RPMI7951 (cell line): ENCODE measurements at places on chromosomes 3 and 15.
A peak's percentile ranks its signal among the peaks of the same experiment; 100 is the strongest.

DNA sequence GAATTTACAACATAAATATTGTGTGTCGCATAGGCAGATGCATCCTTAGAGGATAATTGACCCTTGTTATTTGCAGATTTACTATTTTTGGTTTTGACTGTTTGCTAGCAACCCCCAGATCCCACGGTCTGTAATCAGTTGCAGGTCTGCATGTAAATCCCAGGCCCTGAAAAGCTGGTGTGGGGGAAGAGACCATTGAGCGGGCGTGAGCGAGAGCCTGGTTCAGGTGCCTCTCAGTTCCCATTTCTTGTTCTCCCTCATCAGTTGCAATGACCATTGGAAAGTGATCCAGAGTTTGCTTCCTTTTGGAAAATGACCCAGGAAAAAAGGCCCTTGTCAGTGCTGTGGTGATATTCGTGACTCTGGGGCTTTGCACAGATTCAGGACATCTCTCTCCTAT lies 238.9 kb downstream of the UACA start:
- DNase-seq, result no peak

GRCh38 chr15:65801229-65801805 lies 9.2 kb upstream of the DENND4A start:
- DNase-seq, result no peak

DNA sequence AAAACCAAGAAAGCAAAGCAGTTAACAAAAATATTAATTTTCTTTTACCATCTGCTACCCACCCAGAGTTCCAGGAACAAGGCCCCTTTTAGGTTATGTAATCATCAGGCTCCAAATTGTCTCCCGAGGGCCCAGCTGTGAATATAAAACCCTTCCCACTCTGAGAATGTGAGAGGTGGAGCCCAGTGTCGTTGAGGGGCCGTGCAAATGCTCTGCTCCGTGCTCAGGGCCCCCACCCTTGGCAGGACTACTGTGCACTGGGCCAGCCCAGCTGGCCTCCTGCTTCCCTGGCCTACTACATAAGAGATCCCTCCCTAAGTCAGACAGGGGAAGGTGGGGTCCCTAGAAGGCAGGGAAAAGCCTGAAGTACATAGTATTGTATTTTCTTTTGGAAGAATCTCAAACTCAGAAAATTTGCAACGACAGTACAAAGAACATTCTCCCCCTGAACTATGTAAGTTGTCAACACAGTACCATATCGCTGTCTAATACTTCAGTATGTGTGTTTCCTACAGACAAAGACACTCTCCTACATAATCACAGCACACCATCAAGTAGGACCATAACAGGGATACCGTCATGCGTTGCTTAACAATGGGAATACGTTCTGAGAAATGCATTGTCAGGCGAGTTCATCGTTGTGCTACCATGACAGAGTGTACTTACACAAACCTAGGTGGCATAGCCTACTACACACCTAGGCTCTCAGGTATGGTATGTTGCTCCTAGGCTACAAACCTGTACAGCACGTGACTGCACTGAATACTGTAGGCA lies 4.4 kb upstream of the CLEC3B start:
- no peak for DNase-seq

DNA sequence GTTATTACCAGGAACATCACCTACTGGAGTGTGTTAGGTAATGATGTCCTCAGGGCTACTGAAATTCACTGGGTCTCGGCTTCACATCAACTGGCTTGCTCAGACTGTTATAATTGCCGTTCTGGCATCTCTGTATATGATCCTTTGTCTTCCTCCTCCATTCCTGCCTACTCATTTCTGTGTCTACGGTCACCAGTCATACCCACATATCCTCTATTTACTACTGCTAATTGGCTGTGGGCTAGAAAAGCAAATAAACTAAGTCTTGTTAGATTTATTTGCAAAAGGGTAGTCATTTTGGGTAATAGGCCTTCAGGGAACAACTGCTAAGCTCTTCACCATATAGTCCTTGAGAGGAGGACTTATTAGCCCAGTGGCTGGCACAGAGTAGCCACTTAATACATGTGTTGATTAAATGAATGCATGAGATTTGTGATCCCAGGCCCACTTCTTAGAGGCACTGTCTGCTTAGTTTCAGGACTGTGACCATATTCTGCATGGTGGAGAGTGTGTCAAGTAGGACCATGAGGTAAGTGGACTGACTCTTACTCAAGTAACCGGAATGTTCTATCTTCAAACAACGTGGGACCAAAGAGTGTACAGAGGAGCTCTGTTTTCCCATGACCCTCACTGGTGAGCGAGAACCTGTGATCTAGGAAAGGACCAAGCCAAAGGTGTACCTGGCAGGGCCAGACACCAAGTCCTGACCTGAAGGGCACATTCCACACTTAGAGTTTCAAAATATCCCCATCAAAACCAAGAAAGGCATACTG lies 13.2 kb downstream of the ZDHHC3 start:
- no peak for DNase-seq

GRCh38 chr3:44516230-44516629 lies 38.8 kb upstream of the ZNF445 start:
- DNase-seq, result no peak

GRCh38 chr15:99455789-99456160 lies 110.0 kb upstream of the MEF2A start:
- no peak for DNase-seq

DNA sequence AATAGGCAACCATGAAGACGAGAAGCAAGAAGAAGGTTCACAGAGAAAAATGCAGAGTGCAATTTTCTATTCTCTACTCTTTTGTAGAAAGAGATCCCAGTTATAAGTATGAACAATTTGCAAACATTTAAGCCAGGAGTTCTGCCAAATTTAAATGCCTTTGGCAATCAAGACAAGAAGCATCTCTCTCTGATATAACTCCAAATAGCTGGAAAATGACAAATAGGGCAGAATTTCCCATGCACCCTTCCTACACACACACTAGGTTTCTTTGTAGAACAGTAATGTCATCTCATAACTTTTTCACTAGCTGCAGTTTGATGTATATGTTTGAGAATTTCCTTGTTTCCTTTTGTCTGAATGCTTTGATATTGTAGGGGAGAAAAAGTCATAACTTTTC lies 333.5 kb upstream of the AZI2 start:
- no peak for DNase-seq

GRCh38 chr3:9224490-9224889 lies 25.0 kb downstream of the SRGAP3 start:
- peak; percentile 66 for DNase-seq

DNA sequence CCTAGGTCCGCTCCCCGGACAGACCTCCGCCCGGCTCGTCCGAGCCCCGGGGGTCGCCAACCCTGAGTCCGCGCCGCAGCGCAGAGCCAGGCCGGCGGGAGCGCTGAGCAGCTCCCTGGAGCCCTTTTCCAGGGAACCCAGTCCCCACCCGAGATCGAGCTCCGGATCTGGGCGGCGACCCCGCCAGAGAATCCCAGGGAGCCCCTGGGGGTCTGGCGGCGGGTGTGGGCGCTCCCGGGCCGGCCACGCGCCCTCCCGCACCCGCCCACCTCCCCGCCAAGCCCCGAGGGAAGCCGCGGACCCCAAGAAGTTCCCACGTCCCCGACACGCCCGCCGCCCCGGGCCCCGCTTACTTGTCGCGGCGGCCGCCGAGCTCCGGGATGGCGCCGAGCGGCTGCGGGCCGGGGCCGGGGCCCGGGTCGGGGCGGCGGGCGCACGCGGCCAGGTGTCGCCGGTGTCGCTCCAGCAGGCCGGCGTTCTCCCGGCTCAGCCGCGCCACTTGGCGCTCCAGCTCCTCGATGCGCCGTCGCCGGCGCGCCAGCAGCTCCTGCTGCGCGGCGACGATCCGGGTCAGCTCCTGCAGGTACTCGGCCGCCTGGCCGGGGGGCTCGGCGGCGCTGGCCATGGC lies 137.7 kb downstream of the NUP210 start:
- DNase-seq, result no peak

DNA sequence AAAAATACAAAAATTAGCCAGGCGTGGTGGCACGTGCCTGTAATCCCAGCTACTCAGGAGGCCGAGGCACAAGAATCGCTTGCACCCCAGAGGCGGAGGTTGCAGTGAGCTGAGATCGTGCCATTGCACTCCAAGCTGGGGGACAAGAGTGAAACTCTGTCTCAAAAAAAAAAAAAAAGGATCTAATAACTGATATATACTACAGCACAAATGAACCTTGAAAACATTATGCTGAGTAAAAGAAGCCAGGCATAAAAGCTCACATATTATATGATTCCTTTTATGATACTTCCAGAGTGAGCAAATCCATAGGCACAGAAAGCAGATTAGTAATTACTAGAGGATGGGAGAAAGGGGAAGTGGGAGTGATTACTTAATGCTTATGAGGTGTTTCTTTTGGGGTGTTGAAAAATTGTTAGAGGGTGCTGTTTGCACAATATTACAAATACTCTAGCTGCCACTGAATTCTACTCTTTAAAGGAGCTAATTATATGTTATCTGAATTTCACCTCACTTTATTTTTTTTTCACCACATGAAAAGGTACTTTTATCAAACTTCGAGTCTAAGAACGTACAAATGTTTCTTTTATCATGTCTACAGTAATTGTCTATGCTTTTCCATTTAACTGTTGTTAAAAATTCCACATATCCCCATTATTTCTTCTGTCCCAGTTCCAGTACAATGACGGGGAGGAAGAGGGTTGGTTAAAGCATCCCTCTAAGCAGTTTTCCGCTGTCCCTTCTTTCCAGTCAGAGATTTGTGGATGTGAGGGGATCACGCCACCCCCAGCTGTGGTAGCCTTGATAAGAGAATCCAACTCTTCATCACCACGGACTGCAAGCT lies 77.7 kb upstream of the FAM174B start:
- no peak for DNase-seq

DNA sequence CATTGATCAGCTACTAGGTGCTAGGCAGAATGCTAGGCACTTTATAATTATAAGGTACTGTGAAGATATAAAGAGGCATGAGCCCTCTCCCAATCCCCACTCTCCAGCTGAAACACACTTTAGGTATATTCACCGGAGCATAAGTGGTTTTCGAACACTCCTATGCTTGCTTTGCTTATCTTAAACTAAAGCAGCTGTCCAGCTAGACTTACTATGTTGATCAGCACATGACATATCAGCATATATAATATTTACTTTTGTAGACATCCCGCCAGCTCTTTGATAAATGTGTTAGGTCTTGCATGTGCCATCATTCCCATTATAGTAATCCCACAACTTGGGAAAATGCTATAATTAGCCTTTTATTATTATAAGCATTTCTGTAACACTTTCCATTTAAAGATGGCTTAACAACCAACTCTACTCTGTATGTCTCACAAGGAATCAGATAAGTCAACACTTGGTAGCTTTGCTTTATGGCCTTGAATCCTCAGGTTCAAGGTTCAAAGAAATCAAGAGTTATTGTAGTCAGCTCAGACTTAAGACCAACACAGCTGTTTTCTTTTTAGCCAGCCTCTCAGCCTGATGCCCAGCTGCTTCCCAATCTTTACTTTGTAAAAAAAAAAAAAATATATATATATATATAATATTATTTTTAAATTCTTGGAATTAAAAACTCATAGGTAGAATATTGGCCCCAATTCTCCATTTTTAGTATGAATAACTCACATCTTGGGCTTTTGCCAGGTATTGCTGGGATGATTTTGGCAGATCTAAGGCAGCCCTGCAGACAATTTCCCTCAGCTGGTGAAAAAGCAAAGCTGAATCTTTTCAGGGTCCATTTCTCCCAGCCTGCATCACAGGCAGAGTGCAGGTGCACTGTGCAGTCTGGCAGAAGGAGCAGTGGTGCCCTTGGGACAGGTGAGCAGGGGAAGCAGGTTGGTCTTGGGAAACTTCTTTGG lies 104.2 kb downstream of the THRB start:
- no peak for DNase-seq

GRCh38 chr3:127669541-127670228 lies 3.1 kb upstream of the ABTB1 start:
- DNase-seq, result no peak

- peak; percentile 77 for DNase-seq
Measured at GRCh38 chr3:64209866-64210621, 15.2 kb downstream of the PRICKLE2 start.

GRCh38 chr15:37054336-37054735 lies 46.0 kb downstream of the MEIS2 start:
- DNase-seq, result no peak

DNA sequence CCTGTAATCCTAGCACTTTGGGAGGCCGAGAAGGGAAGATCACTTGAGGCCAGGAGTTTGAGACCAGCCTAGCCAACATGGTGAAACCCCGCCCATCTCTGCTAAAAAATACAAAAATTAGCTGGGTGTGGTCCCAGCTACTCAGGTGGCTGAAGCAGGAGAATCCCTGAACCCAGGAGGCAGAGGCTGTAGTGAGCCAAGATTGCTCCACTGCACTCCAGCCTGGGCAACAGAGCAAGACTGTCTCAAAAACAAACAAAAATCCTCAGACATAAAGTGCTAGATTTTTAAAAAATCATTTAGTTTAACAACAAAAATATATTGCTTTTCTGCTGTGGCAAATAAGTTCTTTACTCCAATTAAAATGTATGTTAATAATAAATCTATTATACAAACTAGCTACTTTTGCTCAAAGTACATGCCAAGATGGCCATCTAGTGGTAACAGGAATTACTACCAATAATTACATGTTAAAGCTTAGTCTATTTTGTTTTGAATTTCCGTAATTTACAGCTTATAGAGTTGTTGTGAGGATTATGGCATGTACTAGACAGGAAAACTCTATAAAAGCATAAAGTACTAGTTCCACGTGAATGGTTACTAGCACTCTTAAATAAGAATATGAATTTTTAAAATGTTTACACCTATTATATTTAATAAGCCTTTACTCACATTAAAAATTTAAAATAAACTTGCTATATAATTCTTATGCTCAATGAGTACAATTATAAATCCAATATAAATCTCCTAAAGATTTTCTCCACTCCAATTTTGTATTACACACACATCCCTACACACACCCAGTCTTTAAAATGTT lies 39.0 kb downstream of the GABPB1 start:
- peak; percentile 47 for DNase-seq

GRCh38 chr3:63096248-63097058 lies 181.7 kb upstream of the SYNPR start:
- DNase-seq, result no peak

- peak; percentile 83 for DNase-seq
Measured at GRCh38 chr3:14471690-14472089, 68.5 kb downstream of the GRIP2 start.

- no peak for DNase-seq
Measured at GRCh38 chr3:33380653-33381052, 59.6 kb downstream of the UBP1 start.

GRCh38 chr3:96646596-96646995 lies 167.8 kb upstream of the EPHA6 start:
- DNase-seq, result no peak

- no peak for DNase-seq
Measured at GRCh38 chr15:68209735-68210408, 4.7 kb upstream of the CALML4 start.

- no peak for DNase-seq
Measured at GRCh38 chr3:70737666-70738290, 425.3 kb upstream of the MDFIC2 start.

DNA sequence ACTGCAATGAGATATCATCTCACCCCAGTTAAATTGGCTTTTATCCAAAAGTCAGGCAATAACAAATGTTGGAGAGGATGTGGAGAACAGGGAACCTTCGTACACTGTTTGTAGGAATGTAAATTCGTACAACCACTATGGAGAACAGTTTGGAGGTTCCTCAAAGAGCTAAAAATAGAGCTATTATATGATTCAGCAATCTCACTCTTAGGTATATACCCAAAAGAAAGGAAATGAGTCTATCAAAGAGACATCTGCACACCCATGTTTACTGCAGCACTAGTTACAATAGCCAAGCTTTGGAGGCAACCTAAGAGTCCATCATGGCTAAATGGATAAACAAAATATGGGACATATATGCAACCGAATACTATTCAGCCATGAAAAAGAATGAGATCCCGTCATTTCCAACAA lies 68.0 kb upstream of the HES1 start:
- peak; percentile 84 for DNase-seq
